Esophagus squamous epithelium (tissue), 5 donors: ENCODE measurements at places on chromosomes 6 and 20.

DNA sequence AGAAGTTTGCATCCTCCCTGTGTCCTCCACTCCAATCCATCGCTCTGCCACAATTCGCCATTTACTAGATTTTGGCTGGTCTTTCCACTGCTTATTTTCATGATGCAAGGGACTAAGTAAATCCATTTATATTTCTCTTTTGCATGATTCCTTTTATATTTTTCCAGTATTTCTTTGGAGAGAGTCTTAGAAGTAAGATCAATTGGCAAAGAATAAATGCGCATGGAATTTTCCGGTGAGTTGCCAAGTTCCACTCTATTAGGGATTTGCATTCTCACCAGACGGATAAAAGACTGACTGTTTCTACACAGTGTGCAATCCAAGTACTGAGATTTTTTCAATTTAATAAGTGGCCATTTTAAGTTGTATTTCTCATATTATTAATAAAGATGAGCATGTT, 91.7 kb upstream of the PHACTR3 start:
- no peak for DNase-seq

DNA sequence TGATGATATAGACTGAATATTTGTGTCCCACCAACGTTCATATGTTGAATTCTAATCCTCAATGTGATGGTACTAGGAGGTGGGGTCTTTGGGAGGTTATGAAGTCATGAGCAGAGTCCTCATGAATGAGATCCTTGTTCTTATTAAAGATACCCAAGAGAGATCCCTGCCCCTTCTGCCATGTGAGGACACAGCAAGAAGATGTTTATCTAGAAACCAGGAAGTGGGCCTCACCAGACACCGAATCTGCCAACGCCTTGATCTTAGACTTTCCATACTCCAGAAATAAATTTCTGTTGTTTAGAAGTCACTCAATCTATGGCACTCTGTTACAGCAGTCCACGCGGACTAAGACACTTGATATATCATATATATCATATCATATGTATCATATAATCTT, 67.7 kb upstream of the GCM1 start:
- DNase-seq = no peak

- no peak for DNase-seq
Observed at GRCh38 chr6:6484681-6485080, 103.8 kb upstream of the LY86 start.

GRCh38 chr20:11003341-11003740, 329.5 kb upstream of the JAG1 start:
- DNase-seq = no peak

DNA sequence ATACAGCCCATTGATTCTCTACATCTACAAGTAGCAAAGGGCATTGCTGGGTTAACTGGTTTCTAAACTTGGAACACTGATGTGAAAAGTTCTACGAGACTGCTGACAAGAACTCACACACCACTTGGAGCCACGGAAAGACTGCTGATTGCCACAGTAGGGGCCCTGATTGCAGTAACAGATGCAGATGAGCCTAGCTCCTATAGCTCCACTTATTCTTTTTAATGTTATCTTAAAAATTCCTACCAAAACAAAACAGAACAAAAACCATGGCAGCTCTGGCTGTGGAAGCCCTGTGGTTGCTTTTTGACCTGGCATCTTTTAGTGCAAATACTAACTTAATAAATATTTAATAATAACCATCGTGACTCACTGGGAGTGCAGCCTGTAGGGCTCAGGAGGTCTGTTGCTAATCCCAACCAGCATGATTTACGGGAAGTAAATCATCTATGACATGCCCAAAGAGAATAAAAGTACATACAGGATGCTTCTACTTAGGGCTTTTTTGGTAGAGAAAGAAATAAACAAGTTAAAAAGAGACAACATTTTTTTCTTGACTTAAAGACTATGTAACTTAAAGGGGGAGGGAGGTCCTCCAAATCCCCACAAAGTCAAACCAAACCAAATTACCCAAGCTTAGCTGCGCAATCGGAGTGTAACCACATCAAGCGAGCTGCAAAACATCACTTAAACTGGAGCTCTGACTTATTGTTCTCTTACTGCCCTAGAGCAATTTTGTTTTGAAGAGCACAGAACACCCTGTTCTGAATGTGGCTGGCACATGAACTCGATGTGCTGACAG, 87.2 kb downstream of the FKBP5 start:
- DNase-seq = no peak

- no peak for DNase-seq
Observed at GRCh38 chr6:120632975-120633374, 701.3 kb downstream of the TBC1D32 start.

DNA sequence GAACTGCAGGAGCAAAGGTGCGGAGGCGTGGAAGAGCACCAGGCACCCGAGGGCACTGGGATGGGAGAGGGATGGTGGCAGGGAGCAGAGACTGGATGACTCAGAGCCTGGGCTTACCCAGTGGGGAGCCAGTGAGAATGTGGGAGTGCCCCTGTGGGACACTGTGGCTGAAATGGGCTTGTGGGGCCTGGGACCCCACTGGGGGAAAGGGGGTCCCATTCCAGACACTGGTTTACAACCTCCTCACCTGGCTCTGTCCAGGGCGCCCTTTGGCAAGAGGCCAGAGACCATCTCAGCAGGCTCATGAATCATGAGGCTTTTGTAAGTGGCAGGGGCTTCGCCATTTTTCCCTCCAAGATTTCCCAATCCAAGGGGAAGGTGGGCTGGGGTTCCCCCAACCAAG, 124.0 kb upstream of the MAFB start:
- DNase-seq = no peak

DNA sequence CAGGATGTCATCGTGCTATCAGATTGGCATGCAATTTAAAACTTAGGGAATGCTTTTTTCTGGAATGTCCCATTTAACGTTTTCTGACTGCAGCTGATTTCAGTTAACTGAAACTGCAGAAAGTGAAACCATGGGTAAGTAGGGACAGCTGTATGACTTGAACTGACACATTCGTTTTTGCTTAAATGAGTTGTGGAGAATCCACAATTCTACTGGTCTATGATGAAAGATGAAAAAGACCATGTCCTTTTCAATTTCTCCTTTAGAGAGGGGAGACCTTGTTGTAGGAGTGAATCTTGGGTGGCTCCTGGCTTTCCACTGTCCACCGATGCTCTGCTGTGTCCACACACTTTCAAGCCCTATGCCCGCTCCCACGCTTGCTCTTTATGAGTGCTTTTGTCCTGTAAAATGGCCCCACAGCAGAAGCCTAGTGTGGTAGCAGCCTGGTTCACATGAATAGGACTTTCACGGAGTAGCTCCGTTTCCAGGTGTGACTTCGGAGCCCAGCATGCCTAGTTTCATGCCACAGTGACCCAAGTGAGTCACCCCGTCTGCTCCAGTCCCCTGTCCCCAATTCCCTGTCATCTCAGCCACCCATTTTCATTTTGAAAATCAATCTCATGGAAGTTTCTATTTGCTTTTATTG, 21.9 kb downstream of the DYNLT1 start:
- DNase-seq = no peak

DNA sequence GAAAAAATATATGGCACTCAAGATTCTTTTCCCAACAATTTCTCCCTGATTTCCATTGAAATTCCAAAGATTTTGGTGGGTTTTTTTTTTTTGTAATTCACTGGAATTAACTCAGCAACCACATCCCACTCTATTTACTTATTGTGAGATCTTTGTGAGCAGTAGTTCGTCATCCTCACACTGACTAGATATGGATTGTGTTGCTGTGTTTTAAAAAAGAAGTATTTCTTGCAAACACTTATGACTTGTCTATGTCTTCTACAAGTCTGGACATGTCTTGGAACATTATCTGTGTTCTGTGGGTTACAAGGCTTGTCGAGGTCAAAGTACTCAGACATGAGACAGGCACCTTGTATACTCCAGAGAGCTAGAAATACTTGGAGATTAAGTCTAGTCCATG, 7.3 kb upstream of the TENT5A start:
- no peak for DNase-seq

DNA sequence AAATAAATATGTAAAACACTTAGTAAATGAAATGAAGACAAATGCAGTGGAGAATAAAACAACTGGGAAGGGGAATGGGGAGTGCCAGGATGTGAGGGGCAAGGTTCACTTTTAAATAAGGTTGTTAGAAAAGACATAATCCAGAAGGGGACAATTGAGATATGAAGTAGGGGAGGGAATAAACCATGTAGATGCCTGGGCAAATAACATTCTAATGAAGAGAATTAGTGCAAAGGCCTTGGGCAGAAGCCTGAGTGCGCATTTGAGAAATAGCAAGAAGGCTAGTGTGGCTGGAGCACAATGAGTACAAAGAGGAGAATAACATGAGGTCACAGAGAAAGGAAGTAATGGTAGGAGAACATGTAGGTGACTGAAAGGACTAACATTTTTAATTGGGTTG, 2.4 kb downstream of the CEP57L1 start:
- DNase-seq = no peak

DNA sequence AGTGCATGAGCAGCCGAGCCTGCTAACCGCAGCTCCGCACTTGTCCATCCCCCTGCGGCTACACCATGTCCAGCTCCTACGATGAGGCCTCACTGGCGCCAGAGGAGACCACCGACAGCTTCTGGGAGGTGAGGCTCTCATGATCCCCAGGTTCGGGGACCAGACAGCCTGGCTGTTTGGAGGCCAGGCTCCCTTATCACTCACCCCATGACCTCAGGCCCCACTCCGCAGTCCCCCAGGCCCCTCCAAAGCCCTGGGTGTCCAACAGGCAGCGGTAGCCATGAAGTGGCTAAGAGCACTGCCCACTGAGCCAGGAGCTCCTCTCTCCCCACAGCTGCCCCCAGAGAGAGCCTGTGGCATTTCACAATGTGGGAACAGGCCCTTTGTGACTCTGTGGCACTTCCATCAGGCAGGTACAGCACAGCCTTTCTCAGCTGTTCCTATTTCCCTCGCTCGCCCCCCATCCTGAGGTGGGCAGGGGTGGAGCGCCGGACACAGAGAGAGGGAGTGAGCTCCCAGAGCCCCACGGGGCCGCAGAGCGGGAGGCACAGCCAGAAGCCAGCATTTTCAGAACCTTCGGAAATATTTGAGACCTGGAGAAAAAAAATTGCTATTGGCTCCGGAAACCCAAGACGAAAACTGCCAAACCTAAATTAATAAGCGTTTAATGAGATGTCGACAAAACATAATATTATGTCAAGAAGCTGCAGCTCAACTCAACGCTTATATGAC, 29.7 kb downstream of the SPDEF start:
- no peak for DNase-seq

GRCh38 chr20:20710443-20711315, 1.8 kb downstream of the RALGAPA2 start:
- no peak for DNase-seq

DNA sequence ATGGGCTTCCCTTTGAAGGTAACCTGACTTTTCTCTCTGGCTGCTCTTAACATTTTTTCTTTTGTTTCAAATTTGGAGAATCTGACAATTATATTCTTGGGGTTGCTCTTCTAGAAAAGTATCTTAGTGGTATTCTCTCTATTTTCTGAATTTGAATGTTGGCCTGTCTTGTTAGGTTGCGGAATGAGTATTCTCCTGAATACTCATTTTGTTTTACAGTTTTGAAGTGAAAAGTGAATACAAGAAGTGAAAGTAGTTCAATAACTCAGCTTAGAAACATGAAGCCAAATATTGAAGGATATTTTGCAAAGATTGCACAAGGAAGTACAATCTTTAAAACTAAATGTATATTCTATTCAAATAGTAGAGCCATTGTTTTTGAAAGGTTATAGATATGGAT, 120.2 kb upstream of the MAP3K4 start:
- DNase-seq = no peak

- no peak for DNase-seq
Observed at GRCh38 chr6:142885182-142885867, 59.7 kb downstream of the HIVEP2 start.
